Heart left ventricle (tissue), 16 donors: ENCODE measurements at places on chromosomes 4 and X. TPM values are rescaled to one million over a fixed set of nuclear protein-coding genes. Genes with fewer than 3 reads are reported as not detected.

Gene FREM3
- total RNA-seq = not detected

Gene LAS1L
- 10.4 TPM for total RNA-seq

DNA sequence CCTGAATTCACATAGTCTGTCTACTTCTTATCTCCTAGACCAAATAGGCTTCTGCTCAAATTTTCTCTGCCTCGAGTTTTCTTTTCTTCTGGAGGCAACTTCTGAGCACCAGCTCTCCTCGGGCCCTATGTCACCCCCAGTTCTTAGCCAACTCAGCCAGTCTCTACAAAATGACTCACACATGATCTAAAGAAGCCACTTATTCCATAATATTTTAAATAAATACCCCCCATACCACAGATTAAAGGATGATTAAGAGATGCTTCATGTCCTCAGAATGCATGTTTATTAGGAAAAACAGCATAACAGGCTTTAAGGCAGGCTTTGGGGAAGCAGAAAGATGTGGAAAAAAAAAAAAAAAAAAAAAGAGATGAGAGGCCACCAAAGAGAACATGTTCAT, 36.6 kb upstream of the DDX53 start:
- DNase-seq = no peak
- no peaks in the 10 kb centered on the region for H3K27me3 ChIP-seq
- no peak overlapping the region for H3K27ac ChIP-seq
- no peaks in the 10 kb centered on the region for H3K36me3 ChIP-seq

Gene RAB40AL
- 0.59 TPM for total RNA-seq

- H3K27ac ChIP-seq = no peak overlapping the region
- no peaks in the 10 kb centered on the region for H3K27me3 ChIP-seq
- DNase-seq = no peak
- no peaks in the 10 kb centered on the region for H3K36me3 ChIP-seq
Measured at GRCh38 chr4:111717921-111718320, 427.3 kb upstream of the FAM241A start.

Gene P2RY8
- total RNA-seq = 3.3 TPM

Gene GPRASP3
- 3.8 TPM for total RNA-seq

- no peak overlapping the region for H3K4me3 ChIP-seq
- no peak for DNase-seq
- H3K36me3 ChIP-seq = no peaks in the 10 kb centered on the region
- H3K27me3 ChIP-seq = no peaks in the 10 kb centered on the region
- no peak overlapping the region for H3K27ac ChIP-seq
Measured at GRCh38 chr4:63620271-63620670, 789.0 kb downstream of the TECRL start.

- H3K27me3 ChIP-seq = no peaks in the 10 kb centered on the region
- H3K27ac ChIP-seq = peak overlapping the region; percentile 34
- H3K36me3 ChIP-seq = no peaks in the 10 kb centered on the region
- DNase-seq = peak; percentile 41
- H3K4me1 ChIP-seq = peaks cover 26% of the 10 kb centered on the region
Measured at GRCh38 chrX:68989865-68990606, 161.2 kb downstream of the EFNB1 start.

Gene CACNA1F
- total RNA-seq = 0.07 TPM

- H3K27ac ChIP-seq = no peak overlapping the region
- H3K4me1 ChIP-seq = peaks cover 17% of the 10 kb centered on the region
- H3K36me3 ChIP-seq = no peaks in the 10 kb centered on the region
- no peak overlapping the region for H3K4me3 ChIP-seq
- no peak for DNase-seq
Measured at GRCh38 chr4:123283371-123283895, 113.2 kb upstream of the SPRY1 start.

DNA sequence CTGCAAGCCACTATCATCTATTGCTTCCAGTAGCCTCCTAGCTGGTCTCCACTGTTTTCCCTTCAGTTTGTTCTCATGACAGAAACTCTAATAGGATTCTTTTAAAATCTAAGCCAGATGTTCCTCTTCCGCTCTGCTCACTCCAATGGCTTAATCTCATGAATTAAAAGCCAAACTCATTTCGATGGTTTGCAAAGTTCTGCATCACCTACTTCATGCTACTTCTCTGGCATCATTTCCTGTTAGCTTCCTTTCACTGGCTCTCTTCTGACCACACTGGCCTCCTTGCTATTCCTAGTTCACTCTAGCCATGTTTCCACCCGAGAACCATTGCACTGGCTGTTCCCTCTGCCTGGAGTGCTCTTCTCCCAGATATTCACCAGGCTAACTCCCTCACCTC, 102.0 kb upstream of the LSM6 start:
- H3K4me3 ChIP-seq = no peak overlapping the region
- no peaks in the 10 kb centered on the region for H3K4me1 ChIP-seq
- H3K36me3 ChIP-seq = no peaks in the 10 kb centered on the region
- no peak for DNase-seq
- peaks cover 5% of the 10 kb centered on the region for H3K27me3 ChIP-seq
- no peak overlapping the region for H3K27ac ChIP-seq

DNA sequence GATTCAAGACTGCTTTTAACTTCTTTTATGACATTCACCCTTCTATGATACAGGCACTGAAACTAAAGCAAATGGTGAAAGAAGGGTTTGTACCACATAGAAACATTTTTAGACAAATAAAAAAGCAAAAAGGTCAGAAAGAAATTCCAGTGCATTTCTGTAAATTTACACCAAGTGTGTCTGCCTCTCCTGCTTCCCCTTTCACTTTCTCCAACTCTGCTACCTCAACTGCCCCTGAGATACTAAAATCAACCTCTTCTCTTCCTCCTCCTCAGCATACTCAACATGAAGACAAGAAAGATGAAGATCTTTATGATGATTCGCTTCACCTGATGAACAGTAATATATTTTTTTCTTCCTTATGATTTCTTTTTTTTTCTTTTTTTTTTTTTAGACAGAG, 187.9 kb downstream of the LRBA start:
- H3K27ac ChIP-seq = no peak overlapping the region
- no peaks in the 10 kb centered on the region for H3K27me3 ChIP-seq
- no peaks in the 10 kb centered on the region for H3K4me1 ChIP-seq
- H3K36me3 ChIP-seq = peaks cover 19% of the 10 kb centered on the region
- DNase-seq = no peak
- H3K4me3 ChIP-seq = no peak overlapping the region

- H3K27ac ChIP-seq = no peak overlapping the region
- no peaks in the 10 kb centered on the region for H3K4me1 ChIP-seq
- DNase-seq = no peak
- peak overlapping the region; percentile 54 for H3K4me3 ChIP-seq
Measured at GRCh38 chrX:1205681-1206611, 6.5 kb downstream of the CRLF2 start.

DNA sequence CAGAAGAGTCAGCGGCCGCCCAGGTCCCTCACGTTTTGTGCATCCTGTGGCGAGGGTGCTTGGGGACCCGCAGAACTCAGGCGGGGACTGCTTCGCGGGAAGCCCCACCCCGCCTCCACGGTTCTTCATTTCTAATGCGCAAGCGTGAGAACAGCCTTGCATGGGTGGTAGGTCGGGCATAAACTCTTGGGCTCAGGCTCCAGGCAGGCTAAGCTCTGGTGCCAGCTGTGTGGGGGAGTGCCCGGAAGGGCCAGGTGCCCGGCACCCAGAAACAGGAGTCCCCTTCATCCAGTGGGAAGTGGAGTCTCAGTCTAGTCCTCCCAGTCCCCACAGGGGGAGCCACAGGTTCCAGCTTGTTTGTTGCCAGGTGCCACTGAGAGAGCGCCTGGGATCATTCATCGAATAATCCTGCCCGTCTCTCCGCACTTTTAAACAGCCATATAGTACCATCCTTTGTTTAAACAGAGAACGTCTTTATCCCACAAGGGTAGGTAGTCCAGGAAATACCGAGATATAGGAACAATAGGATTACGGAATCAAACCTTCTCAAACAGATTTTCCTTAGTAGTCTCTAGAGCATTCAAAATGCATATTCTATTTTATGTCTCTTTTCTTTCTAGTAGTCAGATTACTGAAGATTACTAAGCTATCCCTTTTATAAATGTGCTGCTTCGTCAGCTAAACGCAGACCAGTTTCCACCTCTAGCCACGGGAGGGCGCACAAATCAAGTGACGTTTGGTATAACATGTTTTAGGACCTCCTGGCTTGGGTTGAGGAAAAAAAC, 12.7 kb upstream of the RBBP7 start:
- no peaks in the 10 kb centered on the region for H3K36me3 ChIP-seq
- no peaks in the 10 kb centered on the region for H3K4me1 ChIP-seq
- peak overlapping the region; percentile 60 for H3K27ac ChIP-seq
- DNase-seq = peak; percentile 75
- H3K4me3 ChIP-seq = peak overlapping the region; percentile 60

- H3K36me3 ChIP-seq = no peaks in the 10 kb centered on the region
- DNase-seq = no peak
- no peaks in the 10 kb centered on the region for H3K4me1 ChIP-seq
- no peak overlapping the region for H3K4me3 ChIP-seq
- peaks cover 11% of the 10 kb centered on the region for H3K27me3 ChIP-seq
- no peak overlapping the region for H3K27ac ChIP-seq
Measured at GRCh38 chr4:174826660-174827059, 2.4 kb downstream of the GLRA3 start.

Gene GRIA2
- total RNA-seq = not detected

DNA sequence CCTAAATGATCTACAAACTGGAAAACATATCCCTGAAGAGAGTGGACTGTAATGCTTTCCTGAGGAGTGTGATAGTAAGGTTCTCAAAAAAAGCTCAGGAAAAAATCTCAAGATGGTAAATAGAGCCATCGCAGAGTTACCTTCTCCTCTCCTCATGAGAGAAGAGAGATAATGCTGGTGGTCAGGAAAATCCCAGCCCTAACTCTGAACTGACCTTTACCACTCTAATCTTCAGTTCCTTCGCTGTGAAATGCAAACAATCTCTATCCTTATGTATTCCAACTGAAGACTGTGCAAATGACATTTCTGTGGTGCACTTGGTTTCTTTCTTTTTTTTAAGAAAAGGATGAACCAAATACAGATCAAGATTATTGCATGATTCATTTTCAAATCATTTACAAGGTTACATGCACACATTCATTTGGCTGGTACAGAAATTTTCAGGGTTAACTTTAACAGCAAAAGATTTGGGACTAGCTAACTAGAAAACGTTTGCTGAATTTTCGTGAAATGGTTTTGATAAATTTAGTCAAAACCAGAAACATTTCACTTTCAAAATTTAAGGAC, 8.3 kb downstream of the PPM1K start:
- peaks cover 56% of the 10 kb centered on the region for H3K4me1 ChIP-seq
- no peaks in the 10 kb centered on the region for H3K27me3 ChIP-seq
- H3K4me3 ChIP-seq = no peak overlapping the region
- H3K36me3 ChIP-seq = no peaks in the 10 kb centered on the region

Gene FATE1
- not detected for total RNA-seq

Gene XK
- total RNA-seq = 6.4 TPM

- no peak overlapping the region for H3K4me3 ChIP-seq
- H3K27ac ChIP-seq = no peak overlapping the region
- no peaks in the 10 kb centered on the region for H3K36me3 ChIP-seq
- H3K4me1 ChIP-seq = no peaks in the 10 kb centered on the region
- H3K27me3 ChIP-seq = peaks cover 2% of the 10 kb centered on the region
- DNase-seq = no peak
Measured at GRCh38 chrX:38570396-38570795, 9.1 kb downstream of the TSPAN7 start.

DNA sequence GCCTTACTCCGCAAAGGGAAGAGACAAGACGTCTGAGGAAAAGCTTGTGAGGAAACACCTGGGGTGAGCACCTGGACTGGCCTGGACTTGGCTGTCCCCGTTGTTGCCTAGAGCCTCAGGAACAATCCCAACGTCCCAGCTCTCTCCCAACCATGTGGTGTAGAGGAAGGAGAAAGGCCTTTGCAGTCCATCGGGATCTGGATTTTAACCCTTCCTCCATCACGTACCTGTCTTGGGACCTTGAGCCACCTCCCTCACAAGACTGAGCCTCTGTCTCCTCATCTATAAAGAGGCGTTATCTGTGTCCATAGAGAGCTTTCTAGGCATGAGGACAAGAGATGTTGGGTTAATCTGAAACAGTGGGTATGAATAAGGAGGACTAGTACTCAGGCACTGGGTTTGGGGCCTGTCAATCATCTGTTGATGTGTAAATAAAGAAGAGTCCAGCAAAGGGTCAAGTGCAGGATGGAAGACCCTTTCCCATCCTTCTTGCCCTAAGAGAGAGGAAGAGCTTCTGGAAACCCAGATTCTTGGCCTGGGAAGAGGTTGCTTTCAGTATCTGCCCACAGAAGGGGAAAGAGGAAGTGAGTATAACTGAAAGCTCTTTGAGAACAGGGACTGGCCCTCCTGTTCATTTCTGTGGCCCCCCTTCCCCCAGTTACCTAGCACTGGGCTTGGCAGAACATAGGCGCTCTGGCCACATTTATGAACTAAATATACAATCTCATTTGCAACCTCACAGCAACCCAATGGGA, 137.1 kb downstream of the PJA1 start:
- no peak for DNase-seq
- H3K27me3 ChIP-seq = no peaks in the 10 kb centered on the region
- H3K36me3 ChIP-seq = no peaks in the 10 kb centered on the region
- H3K27ac ChIP-seq = no peak overlapping the region

- H3K27ac ChIP-seq = no peak overlapping the region
- no peak overlapping the region for H3K4me3 ChIP-seq
- H3K4me1 ChIP-seq = no peaks in the 10 kb centered on the region
- no peaks in the 10 kb centered on the region for H3K27me3 ChIP-seq
- H3K36me3 ChIP-seq = no peaks in the 10 kb centered on the region
Measured at GRCh38 chr4:76879731-76880364, 18.1 kb downstream of the SOWAHB start.

DNA sequence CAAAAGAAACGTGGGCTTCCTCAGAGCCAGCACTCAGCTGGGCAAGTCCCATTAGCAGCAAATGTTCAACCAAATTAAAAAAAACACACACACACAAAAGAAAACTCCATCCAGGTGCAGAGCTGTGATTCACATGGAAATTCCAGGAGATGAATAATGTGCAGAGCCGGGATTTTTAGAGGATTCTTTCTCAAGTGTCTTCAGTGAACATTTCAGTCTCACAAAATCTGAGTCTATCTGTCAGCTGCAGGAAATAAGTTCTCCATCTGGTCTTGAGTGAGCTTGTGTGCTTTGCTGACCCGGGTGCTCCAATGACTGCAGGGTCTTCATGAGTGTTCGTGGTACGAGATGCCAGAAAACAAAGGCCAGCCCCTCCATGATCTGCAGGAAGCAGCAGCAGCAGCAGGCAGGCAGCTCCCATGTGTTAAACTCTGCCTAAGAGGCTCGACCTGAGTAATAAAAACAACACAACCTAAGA, 44.3 kb downstream of the RASGEF1B start:
- no peaks in the 10 kb centered on the region for H3K27me3 ChIP-seq
- H3K4me3 ChIP-seq = no peak overlapping the region
- no peak for DNase-seq
- H3K27ac ChIP-seq = no peak overlapping the region
- peaks cover 8% of the 10 kb centered on the region for H3K36me3 ChIP-seq

DNA sequence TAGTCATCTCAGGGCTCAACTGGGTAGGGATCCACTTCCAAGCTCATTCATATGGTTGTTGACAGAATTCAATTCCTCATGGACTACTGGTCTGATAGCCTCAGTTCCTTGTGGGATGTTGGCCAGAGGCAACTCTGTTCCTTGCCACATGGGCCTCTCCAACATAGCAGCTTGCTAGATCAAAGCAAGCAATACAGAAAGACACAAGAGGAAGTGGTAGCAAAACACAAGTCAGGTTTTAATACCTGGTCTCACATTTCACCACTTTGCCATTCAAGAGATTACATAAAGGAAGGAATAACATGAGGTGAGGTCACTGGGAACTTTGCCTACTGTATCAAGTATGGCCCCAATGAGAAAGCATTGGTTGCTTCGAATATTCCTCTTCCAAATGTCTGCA, 79.2 kb downstream of the PRSS12 start:
- H3K4me1 ChIP-seq = no peaks in the 10 kb centered on the region
- H3K27me3 ChIP-seq = peaks cover 5% of the 10 kb centered on the region
- H3K36me3 ChIP-seq = no peaks in the 10 kb centered on the region
- DNase-seq = no peak

- no peak overlapping the region for H3K4me3 ChIP-seq
- no peaks in the 10 kb centered on the region for H3K4me1 ChIP-seq
- no peak for DNase-seq
- no peak overlapping the region for H3K27ac ChIP-seq
- H3K27me3 ChIP-seq = no peaks in the 10 kb centered on the region
Measured at GRCh38 chrX:7346021-7346420, 198.1 kb upstream of the PUDP start.
